ENCODE measurements at places on chromosomes 4 and X.

- DNase-seq: no peak
Measured at GRCh38 chr4:81180916-81181315, 34.1 kb downstream of the PRKG2 start.

- DNase-seq: no peak
Measured at GRCh38 chrX:23936180-23936579, 28.4 kb downstream of the CXorf58 start.

DNA sequence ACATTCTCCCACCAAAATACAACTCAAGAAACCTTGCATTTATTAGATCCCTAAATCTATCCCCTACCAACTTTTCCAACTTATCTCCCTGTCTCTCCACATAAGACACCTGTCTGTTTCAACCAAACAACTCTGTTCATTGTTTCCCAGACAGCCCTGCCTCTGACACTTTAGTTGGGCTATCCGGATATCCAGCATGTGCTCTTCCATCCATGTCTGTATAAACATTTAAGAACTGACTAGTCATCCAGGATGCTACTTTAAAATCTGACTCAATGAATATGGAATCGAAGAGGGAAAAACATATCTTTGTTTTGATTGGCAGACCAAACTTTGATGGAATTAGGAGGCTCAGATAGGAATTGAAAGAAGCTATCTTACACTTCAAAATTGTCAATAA lies 143.2 kb upstream of the DCAF8L1 start:
- no peak for DNase-seq

- no peak for DNase-seq
Measured at GRCh38 chr4:111391829-111392228, 753.4 kb upstream of the FAM241A start.

- DNase-seq: no peak
Measured at GRCh38 chrX:73930300-73930699, 367.3 kb downstream of the CHIC1 start.

GRCh38 chr4:1496116-1496642 lies 89.9 kb upstream of the NKX1-1 start:
- no peak for DNase-seq

DNA sequence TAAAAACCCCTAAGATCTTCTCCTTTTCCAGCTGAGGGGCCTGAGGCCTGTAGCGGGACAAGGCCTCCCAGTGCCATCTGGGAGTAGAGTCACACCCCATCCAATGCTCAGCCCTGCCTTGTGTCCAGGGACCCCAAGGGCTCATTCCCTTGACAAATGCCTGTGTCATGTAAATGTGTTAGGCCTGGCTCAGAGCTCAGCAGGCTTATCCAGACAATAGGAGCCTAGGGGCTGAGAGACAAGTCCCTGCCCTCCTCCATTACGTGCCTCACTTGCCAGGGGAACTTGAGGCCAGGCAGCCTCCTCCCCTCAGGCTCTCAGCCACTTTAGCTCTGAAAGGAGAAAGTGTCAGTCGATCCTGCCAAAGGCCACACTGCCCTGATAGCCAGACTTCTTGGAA lies 166.8 kb upstream of the MAMLD1 start:
- DNase-seq: no peak

- no peak for DNase-seq
Measured at GRCh38 chr4:65021149-65021548, 611.9 kb upstream of the TECRL start.
